ENCODE measurements at places on chromosomes 4 and X.

DNA sequence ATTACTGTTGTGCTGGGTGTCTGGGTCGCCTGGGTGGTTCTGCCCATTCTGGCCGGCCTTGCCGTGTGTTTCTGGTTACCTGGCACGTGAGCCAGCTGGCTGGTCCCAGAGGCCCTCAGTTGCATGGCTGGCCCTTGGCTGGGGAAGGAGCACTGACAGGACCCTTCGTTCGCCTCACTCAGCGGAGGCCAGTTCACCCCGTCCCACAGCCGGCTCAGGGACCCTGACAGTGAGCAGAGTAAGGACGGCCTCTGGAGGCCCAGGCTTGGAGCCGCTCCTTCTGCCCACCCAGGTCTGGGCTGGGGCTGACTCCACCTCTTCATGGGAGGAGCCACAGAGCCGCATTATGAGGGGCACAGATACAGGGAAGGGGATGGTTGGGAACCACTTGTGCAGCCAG lies 20.3 kb upstream of the HGFAC start:
- no peak for DNase-seq

- DNase-seq: no peak
Observed at GRCh38 chrX:10582215-10582733, 38.1 kb downstream of the MID1 start.

GRCh38 chrX:384861-385260 lies 1.8 kb downstream of the PPP2R3B start:
- no peak for DNase-seq

DNA sequence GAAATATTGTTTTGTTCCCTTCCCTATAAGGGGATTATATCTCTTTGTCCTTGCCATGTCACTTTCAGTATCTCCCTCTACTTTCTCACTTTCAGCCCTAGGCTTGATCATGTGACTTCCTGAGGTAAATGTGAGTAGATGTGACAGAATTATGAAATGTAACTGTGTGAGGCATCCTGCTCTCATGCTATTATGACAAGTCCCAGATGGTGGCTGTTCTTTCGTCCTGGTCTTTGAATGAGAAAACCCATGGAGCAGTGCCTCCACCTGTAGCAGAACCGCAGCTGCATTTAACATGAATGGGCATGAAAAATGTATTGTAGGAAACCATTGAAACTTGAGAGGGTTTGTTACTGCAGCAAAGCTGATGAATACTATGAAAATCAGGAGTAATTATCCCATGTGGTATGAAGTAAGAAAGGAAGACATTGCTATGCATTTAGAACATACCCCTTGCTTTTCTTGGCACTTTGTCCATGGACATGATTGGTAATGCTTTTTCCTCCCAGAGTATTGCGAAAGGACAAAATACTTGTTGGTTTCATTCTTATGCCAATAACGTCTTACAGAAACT lies 202.2 kb upstream of the GPRIN3 start:
- DNase-seq: peak; percentile 39

GRCh38 chr4:78149751-78150542 lies 92.8 kb downstream of the FRAS1 start:
- DNase-seq: no peak

DNA sequence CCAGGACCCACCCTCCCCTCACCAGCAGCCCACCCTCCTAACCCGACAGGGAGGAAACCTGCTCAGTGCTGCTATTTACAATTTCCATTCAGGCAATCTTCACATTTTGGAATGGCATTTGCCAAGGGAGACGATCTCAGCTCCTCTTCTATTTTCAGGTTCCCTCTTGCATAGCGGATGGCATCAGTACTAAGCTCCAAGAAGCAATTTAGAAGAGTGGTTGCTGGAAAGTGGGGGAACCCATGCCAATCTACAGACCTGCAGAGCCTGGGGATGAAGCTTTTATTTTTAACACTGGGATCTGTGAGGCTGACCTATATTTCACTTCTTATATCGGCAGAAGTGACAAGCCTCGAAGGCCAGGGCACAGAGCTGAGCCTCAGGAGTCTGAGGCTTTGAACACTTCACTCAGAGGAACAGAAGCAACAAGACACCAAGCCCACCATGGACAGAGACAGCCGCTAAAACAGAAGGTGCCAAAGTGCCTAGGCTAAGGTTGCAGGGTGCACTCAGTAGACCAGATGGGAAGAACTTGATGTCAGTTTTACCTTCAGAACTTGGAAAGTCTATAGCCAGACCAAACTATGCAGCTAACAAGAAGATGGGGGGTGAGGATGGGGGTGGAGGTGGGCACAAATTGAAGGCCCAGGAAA lies 44.0 kb downstream of the SCD5 start:
- DNase-seq: no peak

- DNase-seq: no peak
Observed at GRCh38 chr4:59068722-59069418, 1958.7 kb upstream of the IGFBP7 start.

- no peak for DNase-seq
Observed at GRCh38 chrX:138240266-138240665, 471.3 kb downstream of the FGF13 start.

DNA sequence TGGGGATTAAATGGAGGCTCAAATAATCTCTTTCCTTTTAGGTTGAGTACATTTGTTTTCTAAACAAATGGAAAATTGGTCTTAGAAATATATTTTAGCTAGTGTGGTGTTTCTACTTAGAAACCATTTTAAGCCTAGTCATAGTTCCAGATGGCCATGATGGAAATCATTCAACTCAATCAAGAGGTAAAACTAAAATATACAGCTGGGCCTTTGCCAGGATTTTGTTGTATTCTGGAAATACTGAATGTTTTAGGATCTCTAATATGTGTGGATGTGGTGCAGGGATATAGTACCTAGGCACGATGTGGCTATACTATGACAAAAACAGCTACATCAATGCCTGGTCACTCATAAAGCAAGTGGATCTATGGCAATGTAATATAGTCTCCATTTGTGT lies 146.0 kb upstream of the BANK1 start:
- DNase-seq: no peak

DNA sequence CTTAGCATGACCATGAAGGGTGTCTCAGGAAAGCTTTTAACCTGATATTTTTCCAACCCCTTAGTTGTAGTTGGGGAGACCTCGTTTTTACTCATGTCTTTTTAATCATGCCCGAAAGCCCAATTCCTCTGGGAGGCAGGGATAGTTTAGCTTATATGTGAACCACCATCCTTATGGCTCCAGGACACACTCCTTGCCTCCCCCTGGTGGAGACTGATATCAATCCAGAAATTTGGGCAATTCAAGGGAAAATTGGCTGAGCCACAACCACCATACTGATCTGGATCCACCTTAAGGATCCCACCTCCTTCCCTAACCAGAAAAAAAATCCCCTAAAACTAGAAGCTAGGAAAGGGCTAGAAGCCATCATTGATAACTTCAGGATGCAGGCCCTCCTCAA lies 13.4 kb upstream of the COL25A1 start:
- DNase-seq: no peak

- no peak for DNase-seq
Observed at GRCh38 chr4:101064541-101065180, 282.7 kb downstream of the PPP3CA start.

DNA sequence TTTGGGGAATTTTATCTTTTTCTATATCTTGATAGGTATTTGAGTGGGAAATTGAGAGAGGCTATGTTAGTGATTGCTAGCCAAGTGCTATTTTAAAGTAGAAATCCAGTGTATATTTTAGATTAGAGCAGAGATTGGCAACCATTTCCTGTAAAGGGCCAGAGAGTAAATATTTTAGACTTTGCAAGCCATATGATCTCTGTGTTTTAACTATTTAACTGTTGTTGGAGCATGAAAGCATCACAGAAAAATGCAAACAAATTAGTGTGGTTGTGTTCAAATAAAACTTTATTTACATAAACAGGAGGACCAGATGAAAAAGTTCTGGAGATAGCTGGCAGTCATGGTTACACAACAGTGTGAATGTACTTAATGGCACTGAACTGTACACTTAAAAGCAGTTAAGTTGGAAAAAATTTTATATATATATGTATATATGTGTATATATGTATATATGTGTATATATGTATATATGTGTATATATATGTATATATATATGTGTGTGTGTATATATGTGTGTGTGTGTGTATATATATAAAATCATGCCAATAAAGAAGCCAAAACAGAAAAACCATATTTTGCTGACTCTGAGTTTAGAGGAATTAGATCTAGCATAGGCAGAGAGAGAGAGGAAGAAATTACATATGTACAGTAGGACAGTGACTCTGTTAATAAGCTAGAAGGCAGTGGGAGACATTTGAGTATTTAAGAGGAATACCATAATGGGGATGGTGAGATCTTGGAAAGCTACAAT lies 83.4 kb downstream of the TMEM164 start:
- no peak for DNase-seq

GRCh38 chrX:69257499-69258127 lies 92.4 kb upstream of the PJA1 start:
- no peak for DNase-seq

DNA sequence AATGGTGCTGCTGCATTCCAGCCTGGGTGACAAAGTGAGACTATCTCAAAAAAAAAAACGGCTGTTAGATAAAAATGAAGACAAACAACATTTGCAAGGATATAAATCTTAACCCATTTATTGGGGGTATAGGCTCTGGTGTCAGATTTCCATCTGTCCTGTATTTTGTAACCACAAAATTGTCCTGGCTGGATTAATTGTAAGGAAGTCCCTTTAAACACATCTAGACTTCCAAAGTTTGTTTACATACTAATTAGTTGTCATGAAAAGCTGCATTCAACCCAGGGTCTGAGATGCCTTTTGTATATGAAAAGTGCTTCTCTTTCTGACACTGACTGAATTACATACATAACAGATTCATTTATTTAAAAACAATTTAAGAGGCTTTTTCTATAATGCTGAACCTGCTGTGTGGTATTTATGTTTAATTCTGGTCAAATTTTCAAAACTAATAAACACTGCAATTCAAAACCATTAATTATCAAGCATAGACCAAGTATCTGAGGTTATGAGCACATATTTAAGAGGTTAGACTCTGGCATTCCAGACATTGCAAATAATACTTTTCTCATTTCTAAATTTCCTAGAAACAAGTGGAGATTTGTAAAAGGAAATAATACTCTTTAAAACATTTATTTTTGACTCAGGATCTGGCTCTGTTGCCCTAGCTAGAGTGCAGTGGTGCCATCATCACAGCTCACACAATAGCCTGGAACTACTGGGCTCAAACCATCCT lies 17.5 kb upstream of the UGDH start:
- no peak for DNase-seq

DNA sequence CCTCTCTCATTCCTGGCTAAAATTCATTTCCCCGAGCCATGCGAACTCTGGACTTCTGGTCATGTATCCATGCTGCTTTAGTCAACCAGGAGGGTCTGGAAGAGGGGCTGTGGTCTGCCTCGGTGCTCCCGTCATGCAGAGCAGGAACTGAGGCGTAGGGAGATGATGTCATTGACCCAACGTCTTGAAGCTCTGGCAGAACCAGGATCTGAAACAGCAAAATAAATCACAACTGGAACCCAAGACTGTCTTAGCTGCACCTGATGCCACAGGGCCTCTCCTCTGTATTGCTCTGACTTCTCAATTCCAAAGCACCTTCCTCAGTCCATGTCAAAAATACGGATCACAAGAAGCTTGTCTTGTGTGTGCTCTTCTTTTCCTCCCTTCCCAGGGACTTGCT lies 131.0 kb upstream of the LDB2 start:
- no peak for DNase-seq

GRCh38 chr4:43277003-43277402 lies 384.5 kb downstream of the GRXCR1 start:
- DNase-seq: peak; percentile 33

DNA sequence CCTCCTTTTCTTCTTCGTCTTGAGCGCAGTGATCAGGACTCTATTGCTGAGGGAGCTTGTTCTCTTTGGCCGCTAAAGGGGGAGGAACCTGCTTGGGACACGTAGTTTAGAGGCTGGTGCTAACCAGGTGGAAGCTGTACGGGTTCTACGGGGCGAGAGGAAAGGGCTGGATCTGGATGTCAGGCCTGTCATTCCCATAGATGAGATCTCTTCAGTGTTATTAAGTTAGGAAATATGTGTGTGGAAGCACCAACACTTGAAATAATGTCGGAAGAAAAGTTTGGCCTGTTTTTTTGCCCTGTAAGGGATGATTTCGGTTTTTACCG lies 643 bp downstream of the SRP72 start:
- DNase-seq: peak; percentile 13

DNA sequence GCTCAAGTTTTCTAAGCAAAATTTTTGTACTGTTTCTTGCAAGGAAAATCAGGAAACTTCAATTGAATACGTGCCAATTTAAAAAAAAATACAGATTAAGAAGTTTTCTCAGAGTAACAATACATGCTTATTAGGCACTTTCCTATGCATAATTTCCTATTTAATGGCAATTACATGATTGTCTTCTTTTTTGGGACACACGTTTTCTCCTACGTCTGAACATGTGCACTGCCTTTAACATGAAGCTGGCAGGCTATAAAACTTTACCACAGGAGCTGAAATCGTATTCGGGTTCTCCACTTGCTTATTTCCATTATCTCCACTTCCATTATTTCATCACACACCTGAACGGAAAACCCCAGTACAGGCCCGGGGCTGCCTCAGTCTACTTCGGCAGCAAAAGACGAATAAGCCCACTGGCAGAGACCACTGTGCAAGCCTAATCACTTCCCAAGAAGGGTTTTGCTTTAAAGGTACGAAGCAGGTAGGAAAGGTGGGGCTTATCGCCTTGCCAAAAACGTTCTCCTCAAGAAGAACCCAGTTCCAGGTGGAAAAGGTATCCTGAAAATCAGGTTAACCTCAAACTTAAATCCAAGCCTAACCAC lies 575 bp downstream of the RCHY1 start:
- DNase-seq: no peak

GRCh38 chrX:34918856-34919255 lies 23.7 kb upstream of the FAM47B start:
- peak; percentile 48 for DNase-seq

GRCh38 chr4:37769391-37769989 lies 57.0 kb upstream of the PGM2 start:
- no peak for DNase-seq

DNA sequence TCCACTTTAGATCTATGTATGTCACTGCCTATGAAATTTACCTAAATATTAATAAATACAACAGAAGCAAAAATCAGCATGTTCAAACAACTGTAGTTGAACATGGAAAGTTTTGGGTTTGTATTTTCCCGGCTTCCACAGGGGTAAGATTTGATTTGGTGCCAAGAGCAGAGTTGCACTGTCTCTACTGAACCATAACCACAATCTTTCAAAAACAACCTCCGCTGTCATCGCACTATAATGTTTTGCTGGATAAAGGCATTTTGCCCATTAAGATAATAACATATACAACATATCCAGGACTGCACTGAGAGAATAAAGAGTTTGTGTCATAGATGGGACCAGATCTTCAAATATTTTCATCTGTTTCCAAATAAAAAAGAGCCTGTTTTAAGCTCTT lies 94.9 kb downstream of the TENM3 start:
- peak; percentile 8 for DNase-seq

All from astrocyte of the cerebellum (primary cell).